ENCODE measurements at places on chromosomes 2 and 18.

- no peak for DNase-seq
These were observed 2.2 kb downstream of the KLHL29 start for GRCh38 chr2:23387221-23387550.

DNA sequence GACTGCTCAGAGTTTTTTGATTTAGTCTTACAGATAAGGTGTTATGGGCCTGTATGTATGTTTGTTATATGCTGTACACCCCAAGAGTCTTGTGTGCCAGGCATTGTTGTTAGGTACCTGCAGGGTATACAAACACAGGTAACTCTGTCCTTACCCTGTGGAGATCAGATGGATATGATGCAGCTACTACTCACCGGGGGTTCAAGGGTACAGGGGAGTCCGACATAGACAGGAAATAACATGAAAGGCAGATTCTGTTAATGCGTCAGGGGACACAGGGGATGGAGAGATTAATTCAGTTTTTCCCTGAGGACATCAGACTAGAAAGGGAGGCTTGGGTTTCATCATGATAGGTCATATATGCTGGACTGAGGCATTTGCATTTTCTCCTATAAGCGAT lies 31.3 kb downstream of the TRAK2 start:
- no peak for DNase-seq

DNA sequence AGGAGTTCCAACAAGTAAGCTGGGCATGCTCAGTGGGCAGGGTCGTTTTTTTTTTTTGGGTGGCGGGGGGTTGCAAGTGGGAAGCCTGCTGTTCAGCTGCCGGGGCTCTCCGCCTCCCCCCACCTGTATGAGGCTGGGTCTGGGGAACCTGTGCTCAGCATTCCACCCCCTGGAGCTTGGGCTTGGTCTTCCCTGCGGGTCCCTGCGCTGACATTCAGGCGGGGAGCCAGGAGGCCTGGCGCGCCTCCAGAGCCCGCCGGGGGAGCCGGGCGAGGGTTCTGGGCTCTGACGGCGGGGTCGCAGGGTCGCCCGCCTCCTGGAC lies 822 bp upstream of the GPD2 start:
- DNase-seq, result no peak

GRCh38 chr18:57916684-57917083 lies 113.6 kb upstream of the ATP8B1 start:
- DNase-seq, result no peak

- no peak for DNase-seq
These were observed 2.5 kb downstream of the GALNT3 start for GRCh38 chr2:165791421-165792103.

GRCh38 chr18:76613053-76613754 lies 118.2 kb upstream of the ZNF516 start:
- DNase-seq, result no peak

DNA sequence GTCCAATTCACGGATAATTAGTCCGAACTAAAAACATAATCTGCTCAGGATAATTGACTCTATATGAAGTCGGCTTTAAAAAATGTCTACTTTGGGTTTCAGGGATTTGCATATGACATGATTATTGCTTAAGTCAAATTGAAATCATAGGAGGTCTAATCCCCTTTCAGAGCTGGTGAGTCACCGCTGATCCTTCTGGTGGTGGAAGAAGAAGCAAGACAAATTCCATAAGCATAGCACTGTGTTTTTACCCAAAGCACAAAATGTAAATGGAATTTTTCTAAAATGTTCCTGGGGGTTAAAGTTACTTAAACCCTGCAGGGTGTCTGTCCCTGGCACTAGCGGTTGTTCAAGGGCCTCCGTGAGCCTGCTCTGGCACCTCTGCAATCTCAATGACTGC lies 460.2 kb downstream of the LRATD1 start:
- DNase-seq, result no peak

Measured in GM13977 (cell line).